Activated CD4-positive, alpha-beta T cell treated with anti-CD3 and anti-CD28 coated beads, Interleukin-2, amount 10 ng/mL, durations not matched to agents 24 days and 14 days (primary cell): ENCODE measurements at places on chromosomes 7 and 10.

- no peak overlapping the region for H3K4me3 ChIP-seq
- no peak for DNase-seq
- peaks cover 3% of the 10 kb centered on the region for H3K36me3 ChIP-seq
- no peaks in the 10 kb centered on the region for H3K4me1 ChIP-seq
- peaks cover 1% of the 10 kb centered on the region for H3K27me3 ChIP-seq
Observed at GRCh38 chr10:131855461-131856401, 45.1 kb upstream of the PPP2R2D start.

DNA sequence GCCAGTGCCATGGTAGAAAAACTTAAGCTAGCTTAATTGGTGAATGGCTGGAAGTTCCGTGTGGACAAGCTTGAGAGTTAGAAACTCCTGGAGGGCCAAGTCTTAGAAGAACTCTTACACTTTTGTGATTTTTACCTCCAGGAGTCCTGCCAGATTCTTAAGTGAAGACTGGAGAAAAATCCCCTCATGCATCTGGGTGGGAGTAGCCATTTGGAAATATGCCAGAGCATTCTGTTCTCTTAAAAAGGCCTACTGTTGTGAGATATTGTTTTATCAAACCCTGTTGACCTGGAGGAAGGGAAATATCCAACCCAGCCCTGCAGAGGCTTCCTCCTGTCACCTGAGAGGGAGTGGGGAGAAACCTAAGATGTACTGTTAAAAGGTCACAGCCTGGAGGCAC is 17.6 kb upstream of the MCM10 start:
- H3K27ac ChIP-seq = no peak overlapping the region
- H3K4me1 ChIP-seq = no peaks in the 10 kb centered on the region
- H3K36me3 ChIP-seq = peaks cover 58% of the 10 kb centered on the region
- no peaks in the 10 kb centered on the region for H3K27me3 ChIP-seq
- DNase-seq = no peak

DNA sequence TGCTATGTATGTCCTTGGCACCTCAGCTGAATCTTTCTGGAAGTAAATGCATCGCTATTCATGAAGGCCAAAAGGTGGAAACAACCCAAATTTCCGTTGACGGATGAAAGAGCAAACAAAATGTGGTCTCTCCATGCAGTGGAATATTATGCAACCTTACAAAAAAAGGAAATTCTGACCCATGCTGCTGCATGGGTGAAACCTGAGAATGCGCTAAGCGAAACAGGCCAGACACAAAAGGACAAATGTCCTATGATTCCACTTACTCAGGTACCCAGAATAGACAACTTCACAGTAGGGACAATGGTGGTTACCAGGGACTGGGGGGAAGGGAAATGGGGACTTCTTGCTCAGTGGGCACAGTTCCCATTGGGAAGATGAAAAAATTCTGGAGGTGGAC is 158.8 kb downstream of the CAMK1D start:
- no peaks in the 10 kb centered on the region for H3K27me3 ChIP-seq
- H3K27ac ChIP-seq = no peak overlapping the region
- H3K36me3 ChIP-seq = no peaks in the 10 kb centered on the region
- no peak for DNase-seq
- H3K4me3 ChIP-seq = no peak overlapping the region

DNA sequence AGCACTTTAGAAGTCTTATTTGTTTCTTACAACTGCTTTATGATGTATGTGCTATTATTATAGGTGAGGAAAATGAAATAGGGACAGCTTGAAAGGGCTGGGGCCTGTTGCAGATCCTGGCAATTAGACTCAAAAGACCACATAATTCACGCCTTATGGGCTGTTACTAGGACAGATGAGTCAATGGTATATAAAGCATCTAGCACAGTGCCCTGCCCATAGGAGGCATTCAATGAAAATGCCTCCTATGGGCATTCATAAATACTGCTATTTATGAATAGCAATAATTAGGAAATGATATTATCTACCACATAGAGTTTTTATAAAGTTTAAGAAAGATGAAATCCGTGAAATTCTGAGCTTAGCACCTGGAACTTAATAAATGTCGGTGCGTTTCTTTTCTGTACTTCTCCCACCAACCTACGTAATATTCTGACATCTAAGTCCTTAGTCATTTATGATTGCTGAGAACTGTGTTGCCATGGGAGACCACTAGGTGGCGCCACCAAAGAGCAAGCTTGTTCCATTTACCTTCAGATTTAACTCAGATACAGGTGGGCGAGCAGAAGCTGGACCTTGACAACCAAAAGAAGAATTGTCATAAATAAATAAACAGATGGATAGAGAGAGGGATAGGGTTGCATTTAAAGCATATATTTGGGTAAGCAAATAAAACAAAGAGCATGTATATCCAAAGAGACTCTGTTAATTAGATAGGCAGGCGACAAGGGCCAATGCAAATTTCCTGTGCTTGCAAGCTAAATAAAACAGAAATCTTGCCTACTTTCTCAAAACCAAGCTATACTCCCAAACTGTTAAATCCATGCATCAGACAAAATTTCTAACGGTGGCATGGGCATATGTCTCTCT is 699.9 kb downstream of the INHBA start:
- DNase-seq = peak; percentile 77
- H3K36me3 ChIP-seq = no peaks in the 10 kb centered on the region
- no peak overlapping the region for H3K4me3 ChIP-seq
- H3K4me1 ChIP-seq = no peaks in the 10 kb centered on the region
- H3K27me3 ChIP-seq = no peaks in the 10 kb centered on the region
